Right lung (tissue), 10 donors: ENCODE measurements at places on chromosomes 2 and 18.

DNA sequence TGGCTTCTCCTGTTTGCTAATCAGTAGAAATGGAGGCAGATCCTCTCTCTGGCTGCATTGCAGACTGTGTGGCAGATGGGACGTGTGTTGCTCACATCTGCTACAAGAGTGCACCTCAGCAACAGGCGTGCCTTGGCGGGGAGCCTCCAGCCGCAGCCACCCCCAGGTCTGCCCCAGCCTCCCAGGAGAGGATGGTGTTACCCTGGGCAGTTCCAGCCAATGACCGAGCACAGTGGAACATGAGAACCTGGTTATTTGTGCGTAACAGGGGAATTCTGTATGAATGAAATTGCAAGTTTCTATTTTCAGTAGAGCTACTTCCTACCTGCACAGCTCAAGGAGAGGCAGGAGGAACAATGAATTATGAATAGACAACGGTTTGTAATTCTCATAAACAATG is 130.6 kb upstream of the CBLN2 start:
- DNase-seq: no peak

- no peak for DNase-seq
These were observed 63.7 kb downstream of the BABAM2 start for GRCh38 chr2:27954221-27954673.

DNA sequence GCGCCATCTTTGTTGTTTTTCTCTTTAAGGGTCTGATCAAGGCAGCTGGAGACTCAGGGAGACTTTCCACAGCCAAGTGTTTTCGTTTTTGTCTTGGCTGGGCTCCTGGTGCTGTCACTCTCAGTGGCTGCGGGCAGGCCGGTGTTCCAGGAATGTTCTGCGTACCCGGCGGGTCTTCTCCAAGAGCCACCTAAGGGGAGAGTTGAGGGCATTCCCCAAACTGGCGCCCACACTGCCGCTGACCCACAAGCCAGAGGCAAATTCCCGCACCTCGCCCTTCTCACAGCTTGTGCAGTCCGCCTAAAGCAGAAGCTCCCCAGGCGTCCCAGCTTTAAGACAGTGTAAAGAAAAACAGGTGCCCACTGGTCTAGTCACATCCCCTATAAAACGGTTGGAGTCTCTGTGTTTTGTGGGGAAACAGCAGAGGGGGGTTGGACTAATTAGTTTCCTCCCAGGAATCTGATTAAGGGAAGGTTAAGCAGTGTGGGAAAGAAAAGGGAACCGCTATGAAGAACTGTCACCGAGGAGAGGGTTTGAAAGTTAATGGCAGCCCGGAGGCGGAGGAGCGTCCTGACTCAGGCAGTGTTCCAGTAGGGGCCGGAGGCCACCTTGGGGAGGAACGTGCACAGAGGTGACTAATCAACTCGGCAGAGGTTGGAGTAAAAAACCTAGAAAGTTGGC is 224.5 kb downstream of the SLC4A3 start:
- no peak for DNase-seq

DNA sequence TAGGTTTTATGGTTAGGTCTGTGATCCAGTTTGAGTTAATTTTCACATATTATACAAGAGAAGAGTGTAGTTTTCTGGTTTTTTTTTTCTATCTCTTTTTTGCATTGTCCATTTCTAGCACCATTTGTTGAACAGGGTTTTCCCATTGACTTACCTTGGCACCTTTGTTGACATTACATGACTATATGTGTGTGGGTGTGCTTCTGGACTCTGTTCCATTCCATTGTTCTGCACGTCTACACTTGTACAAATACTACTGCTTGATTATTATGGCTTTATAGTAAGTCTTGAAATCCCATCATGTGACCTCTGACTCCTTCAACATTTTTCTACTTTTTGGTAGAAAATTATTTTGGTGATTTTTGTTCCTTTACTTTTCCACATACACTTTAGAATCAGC is 38.7 kb downstream of the UBE2F start:
- DNase-seq: no peak

DNA sequence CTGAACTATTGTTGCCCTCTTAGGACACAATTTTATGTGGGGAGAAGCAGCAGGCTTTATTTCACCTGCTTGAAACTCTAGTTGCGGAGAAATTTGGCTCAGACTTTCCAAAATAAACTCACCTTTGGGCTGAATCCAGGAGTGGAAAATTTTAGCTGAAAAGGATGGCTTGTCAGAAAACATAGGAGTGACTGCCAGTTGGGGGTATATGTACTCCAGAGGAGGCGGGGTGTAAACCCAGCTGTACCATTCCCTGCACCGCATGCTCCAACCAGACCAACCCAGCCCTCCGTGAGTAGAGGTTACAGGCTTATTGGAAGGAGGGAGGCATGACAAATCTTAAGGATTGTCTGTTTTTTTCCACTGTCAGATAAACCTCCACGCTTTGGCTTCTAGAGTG is 53.8 kb downstream of the PRKCE start:
- DNase-seq: no peak

GRCh38 chr2:239729151-239729550 is 296.0 kb downstream of the NDUFA10 start:
- DNase-seq: no peak

DNA sequence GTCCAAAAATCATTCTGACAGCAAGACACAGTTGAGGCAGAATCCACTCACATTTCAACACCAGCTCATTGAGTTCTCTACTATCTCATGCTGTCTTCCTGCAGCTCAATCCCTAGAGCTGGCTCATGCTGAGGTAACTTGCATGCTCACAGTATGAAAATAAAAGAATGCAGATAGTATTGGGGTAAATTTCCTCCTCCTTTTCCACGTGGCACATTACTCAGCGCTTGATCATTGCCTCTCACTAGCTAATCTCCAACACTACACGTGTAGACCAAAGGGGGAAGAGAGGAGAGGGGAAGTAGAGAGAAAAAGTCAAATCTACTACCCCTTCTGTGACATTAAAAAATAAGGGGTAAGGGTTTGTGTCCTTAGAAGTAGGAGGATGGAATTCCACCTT is 300.6 kb downstream of the AFF3 start:
- DNase-seq: no peak

DNA sequence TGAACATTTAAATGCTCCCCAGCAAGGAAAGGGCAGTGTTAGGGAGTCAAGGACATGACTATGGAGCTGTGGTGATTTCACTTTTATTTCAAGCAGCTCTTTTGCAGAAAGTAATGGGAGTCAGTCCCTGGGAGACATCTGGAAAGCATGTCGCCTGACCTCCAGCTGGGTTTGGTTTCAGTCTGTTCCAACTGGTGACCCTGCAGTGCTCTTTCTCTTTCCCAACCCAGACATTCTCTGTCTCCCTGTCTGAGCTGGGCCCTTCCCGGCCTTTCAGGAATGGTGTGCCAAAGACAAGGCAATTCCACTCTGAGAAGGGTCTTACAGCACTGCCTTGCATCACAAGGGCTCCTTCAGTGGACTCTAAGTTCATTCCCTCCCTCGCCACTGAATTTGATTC is 323.2 kb downstream of the OSR1 start:
- DNase-seq: peak; percentile 45

DNA sequence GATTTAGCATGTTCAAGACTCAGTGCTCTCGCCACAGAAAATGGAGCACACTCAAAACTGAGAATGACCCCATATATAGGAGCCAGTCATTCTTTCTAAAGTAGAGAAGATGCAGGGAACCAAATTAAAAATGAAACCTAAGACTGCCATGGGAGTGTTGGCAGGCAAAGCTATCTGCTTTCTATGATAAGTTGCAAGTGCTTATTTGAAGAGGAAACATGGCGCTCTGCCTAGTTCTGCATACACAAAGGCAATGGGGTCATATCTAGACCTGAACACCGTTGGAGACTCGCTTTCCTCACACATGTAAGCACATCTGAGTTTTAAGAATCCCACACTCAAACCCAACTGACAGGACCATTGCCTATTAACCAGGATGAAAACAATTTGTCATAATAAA is 292.5 kb downstream of the ALK start:
- DNase-seq: no peak

DNA sequence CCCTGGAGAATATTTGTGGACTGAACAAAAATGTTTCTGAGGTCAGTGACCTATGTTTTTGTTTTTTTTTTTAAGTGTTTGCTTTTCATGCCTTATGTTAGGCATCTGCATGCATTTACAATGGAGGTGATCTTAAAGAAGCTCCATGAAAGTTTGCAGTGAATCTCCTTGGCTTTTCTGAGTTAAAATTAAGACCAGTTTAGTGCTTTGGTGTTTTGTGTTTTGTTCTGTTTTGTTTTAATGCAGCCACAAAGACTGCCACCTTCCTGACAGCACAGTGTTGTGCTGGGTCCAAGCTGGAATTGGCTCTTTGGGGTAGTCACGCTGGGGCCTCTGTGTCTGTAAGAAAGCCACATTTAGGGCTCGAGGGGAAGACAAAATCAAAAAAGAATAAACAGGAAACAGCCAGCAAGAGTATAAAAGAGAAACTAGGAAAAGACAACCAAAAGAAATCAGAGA is 396.2 kb downstream of the ARHGAP15 start:
- DNase-seq: no peak

DNA sequence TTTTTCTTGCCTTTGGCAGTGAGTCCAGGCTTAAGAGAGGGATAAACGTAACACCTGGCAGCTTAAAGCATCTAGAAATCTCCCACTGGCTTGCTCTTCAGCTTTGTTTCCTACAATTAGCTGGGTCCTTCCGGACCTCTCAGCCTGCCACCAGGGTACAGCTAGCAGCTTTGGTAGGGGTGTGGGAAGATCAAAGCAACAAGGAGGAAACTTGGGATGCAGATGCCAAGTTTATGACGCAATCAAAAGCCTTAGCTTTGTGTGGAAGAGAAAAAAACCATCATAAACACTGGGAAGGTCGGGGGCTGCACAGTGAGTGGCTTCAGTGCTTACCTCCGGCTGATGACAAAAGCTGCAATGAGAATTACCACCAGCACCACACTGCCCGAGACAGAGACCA is 116.9 kb downstream of the EPHA4 start:
- no peak for DNase-seq

DNA sequence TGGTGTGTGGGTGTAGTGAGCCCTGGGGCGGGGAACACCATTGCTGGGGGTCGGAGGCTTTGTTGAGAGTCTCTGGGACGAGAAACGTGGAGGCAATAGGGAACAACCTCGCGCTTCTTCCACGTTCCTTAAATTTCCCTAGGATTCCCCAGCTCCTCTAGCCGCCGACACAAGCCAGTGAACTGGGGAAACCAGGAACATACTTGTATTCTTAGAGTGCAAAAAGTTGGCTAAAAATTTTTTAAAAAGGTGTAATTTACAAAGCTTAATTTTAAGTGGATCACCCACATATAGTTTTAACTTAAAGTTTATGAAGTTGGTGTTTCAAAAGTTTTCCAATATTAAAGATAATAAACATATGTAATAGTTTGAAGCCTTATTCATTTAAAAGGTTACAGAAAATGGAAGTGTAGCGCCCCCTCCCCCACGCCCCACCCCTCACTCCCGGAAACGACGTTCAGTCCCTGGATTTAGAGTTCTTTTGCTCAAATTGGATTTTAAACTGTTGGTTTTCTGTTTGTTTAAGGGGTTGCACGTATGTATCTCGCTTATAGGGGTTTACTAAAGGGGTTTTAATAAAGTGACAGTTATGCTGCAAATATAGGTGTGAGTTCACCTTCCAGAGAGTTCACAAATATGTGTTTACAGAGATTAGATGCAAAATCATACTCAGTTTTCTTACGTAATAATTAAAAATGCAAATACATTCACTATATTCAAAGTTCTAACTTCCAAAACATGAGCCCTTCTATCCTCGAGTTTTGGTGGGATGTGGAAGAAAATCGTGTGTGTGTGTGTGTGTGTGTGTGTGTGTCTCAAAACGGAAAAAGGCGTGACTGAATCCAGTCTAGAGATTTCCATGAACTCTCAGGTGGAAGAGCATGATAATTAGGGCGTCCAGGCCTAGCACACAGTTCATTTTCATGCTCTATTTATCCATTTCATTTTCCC is 872 bp downstream of the DSG2 start:
- DNase-seq: peak; percentile 19

DNA sequence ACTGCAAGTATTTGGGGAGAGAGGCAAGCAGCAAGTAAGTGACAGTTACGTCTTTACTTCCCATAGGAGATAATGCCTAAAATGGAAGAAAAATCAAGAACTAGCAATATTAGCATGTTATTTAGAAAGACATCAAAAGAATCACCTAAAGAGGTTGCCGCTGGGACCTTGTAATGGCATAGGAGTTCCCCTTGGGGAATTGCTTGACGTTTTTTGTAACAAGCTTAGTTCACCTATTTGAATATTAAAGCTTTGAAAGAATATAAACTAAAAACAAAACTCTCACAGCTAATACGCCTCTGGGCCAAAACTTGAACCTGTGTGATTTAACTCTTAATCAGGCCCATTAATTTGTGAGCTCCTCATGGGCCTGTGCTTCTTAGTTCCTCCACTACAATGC is 89.0 kb downstream of the AAK1 start:
- DNase-seq: no peak

GRCh38 chr2:156331572-156332283 is 793 bp downstream of the NR4A2 start:
- DNase-seq: peak; percentile 84

DNA sequence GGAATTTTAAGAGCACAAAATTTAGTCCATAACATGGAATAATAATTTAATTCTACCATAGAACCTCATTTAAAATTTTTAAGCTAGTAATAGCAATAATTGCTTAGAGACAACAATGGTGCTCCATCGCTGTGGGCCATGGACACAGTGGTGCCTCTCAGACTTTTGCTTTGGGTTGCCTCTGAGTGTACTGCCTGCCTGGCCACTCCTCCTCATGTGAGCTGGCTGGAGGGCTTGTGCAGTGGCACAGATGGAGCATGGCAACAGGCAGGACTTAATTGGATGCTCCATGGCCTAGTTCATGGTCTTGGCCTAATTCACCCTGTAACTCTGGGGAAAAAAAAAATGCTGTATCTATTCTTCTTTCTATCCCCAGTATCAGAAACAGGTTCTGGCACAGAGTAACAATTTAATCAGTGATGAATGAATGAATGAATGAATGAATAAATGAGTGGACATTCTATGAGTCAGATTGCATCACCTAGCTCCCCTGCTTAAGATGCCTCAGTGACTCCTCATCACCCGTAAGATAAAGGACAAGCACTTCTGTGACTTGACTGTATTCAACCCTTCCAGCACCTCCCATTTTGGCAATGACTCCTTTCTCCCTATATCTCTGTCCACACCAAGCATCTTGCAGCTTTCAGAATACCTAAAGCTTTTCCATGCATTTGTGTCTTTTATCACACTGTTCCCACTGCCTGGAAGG is 211.8 kb upstream of the SLC14A2 start:
- DNase-seq: no peak

DNA sequence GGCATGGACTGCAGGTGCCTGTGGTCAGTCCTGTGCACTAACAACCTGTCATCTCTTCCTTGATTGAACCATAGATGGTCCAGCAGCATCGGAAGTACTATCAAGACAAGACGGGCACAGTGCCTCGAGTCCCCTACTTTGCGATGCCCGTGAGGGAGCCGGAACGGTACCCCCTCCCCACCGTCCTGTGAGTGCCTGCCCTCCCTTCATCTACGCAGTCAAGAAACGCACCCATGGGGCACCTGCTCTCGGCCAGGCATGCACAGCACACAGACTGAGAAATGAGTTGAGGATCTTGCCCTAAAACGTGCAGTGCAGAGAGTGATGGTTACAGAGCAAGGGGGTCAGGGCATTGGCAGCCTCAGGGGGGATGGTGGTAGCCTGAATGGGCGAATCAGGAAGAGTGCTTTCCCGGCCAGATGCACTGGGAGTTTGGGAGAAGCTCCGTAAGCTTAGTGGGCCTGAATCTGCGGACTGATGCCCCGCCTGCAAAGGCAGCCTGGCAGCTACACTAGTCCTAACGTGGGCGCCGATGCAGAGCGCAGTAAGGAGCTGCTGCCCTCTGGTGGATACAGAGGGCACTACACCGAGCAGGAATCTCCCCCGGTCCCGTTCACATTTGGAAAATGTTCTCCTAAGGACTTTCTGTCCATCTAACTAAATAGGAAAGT is 63.6 kb downstream of the CIB4 start:
- peak; percentile 44 for DNase-seq

- peak; percentile 70 for DNase-seq
These were observed 32.1 kb upstream of the TTC39C start for GRCh38 chr18:23982155-23983079.
